Activated naive CD8-positive, alpha-beta T cell treated with anti-CD3 and anti-CD28 coated beads for 36 hours (primary cell): ENCODE measurements at places on chromosomes 12 and 14.
A peak's percentile ranks its signal among the peaks of the same experiment; 100 is the strongest.

DNA sequence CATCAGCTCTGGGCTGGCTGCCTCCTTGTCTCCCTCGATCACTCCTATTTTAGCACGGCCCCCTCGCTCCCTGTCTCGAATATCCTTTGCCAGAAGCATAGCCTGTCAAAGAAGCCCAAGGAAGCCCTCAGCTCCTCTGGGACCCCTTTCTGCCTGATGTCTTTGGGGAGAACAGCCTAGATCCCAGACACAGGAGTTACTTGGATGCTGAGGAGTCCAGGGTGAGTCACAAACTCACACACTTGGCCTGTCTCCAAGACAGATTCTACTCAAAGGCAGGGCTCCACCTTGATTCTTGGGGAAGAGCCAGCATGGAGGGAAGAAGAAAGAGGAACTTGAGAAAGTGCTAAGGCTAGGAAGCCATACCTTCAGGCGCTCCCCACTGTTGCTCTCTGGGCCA is 8.1 kb downstream of the AVIL start:
- no peak for DNase-seq

DNA sequence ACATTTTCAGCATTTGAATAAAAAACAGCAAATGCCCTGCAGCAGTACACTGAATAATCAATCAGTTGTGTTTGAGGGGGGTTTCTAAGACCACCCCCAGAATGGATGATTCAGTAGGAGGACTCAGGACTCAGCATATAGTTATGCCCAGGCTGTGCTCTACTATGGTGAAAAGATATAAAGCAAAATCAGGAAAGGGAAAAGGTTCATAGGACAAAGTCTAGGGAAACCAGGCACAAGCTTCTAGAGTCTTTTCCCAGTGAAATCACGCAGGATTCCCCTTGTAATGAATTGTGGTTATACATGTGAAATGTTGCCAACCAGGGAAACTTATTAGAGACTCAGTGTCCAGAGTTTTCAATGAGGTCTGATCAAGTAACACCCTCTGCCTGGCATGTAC is 25.0 kb upstream of the SLC17A8 start:
- no peak for DNase-seq

DNA sequence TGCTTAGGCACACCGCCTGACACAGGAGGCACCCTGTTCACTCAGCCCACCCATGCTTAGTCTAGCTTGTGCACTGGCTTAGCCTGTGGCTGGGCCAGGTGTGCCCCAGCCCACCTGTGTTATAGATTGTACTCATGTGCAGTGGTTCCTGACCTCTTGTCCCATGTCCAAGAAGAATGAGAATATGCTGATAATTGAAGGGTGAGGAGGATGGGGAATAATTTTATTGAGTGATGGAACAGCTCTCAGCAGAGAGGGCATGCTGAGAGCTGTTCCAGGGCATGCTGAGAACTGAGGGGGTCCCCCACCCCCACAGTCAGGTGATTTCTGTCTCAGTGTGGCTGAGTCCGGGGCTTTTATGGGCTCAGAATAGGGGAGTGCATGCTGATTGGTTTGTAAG is 395.9 kb downstream of the FUT8 start:
- no peak for DNase-seq

- peak; percentile 57 for DNase-seq
Measured at GRCh38 chr12:56687223-56688128, 608 bp downstream of the PTGES3 start.

- DNase-seq, result no peak
Measured at GRCh38 chr14:65225299-65226159, 123.2 kb upstream of the MAX start.

GRCh38 chr14:37858733-37859132 is 263.3 kb downstream of the TTC6 start:
- no peak for DNase-seq

- peak; percentile 40 for DNase-seq
Measured at GRCh38 chr12:49059299-49060171, 1.1 kb downstream of the KMT2D start.

DNA sequence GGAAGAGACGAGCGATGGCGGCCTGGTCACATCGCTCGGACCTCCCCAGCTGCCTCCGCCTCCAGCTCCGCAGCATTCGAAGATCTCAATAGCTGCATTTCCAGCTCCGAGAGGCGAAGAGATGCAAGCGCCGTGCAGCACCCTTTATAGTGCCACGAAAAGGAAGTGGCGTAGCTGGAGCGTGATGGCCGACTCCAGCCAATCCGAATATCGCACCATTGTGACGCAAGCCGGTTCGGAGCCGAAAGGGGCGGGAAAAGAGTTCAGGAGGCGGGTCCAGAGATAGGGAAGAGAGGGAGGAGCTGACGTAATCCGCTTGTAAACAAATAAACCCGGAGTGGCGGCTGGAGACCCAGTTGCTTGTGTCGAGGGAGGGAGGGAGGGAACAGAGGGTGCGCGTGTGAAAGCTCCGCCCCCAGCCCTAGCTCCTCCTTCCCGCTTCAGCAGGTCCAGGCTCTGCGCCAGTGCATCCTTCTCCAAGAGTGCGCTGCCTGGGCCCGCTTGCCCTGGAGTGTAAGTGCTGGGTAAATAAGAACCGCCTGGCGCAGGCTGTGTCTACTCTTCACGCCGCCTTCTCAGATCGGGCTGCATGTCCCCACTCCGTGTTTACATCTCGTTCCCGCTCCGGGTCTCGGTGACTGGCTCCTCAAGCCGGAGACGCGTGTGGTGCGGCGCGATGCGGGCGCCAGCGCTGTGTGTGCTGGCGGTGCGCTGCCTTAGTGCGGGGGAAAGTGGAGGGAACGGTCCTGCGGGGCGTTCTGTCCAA is at the start of gene BTG1:
BTG1 (minus strand) TSS at position 116 of the 766 bp plus-strand sequence. CDS start 311 bp downstream, outside the sequence.
- peak; percentile 97 for DNase-seq
